ENCODE measurements at places on chromosomes 2 and 18.

- peak; percentile 72 for DNase-seq
Measured at GRCh38 chr18:59725142-59725541, 27.9 kb upstream of the CCBE1 start.

GRCh38 chr2:7019191-7019590 lies 102.0 kb downstream of the RNF144A start:
- DNase-seq: no peak

DNA sequence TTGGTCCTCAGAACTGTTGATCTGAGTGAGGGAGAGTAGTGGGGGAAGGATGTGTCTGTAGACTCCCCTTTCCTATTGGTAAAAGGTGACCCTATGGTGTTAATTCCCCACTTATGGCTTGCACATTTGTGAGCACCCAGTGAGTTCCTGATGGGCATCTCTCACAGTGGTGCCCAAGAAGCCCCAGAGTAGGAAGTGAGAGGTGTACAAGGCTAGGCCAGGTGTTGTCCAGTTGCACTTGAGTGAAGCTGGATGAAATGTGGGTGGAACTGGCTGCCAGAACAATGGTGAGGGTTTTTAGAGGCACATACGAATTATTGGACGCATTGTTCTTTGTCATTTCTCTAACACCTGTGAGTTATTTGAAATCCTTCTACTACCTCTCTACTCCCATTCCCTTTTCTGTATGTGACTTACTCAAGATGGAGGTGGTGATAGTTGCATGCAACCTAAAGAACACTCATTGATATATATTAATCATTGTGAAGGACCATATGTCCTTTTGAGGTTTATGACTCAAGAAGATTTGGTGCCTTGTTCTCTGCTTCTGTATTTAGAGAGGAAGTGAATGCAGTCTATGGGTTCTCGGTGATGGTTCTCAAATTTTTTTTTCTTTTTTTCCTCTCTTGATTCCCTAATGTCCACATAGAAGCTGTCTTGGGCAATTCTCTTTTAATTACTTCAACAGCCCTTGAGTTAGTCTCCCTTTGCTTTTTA lies 162.7 kb downstream of the FSHR start:
- DNase-seq: no peak

- DNase-seq: no peak
Measured at GRCh38 chr2:187404431-187405110, 43.5 kb downstream of the CALCRL start.

DNA sequence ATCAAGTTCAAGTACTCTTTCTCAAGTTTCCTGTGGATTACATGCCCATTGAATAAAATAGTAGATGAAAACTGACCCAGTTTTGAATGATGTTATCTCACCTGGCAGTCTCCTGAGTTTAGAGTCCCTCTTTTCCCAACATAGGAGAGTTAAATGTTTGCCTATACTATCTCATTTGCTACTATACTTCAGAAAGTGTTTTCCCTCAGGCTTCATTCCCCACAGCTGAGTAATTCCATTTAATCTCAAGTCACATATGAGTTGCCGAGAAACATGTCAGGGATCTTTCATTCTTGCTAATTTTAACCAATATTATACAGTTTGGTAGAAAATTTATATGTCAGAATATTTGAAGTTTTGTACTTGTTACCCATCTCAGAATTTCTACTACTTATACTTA lies 150.4 kb upstream of the CDH19 start:
- no peak for DNase-seq

DNA sequence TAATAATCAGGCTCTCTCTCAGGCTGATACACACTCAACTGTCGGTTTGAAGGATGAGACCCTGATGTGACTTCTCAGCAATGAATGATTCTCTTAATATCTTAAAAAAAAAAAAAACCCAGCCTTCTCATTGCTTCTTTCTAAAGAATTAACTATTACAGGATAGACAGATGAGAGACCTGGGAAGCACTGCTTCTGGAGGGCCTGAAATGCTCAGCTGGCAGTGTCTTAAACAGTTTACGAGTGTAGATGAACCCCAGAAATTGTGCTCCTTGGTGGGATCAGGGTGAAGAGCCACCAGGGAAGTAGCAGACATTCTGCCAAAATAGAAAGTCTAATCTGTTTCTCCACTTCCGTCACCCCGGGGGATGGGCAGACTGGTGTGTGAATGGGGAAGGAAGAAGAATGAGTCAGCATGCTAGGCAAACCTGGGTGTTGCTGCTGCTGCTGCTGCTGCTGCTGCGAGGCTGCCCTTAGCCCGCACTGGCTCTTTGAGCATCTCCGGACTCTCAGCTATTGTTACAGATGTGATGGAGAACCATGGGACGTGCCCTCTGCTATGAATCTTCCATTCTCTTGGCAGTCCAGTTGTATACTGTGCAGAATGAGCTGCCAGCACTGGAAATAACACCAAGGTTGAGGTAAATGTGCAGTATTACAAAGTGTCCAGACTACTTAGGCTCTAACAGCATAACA lies 158.4 kb downstream of the SETBP1 start:
- DNase-seq: peak; percentile 73

DNA sequence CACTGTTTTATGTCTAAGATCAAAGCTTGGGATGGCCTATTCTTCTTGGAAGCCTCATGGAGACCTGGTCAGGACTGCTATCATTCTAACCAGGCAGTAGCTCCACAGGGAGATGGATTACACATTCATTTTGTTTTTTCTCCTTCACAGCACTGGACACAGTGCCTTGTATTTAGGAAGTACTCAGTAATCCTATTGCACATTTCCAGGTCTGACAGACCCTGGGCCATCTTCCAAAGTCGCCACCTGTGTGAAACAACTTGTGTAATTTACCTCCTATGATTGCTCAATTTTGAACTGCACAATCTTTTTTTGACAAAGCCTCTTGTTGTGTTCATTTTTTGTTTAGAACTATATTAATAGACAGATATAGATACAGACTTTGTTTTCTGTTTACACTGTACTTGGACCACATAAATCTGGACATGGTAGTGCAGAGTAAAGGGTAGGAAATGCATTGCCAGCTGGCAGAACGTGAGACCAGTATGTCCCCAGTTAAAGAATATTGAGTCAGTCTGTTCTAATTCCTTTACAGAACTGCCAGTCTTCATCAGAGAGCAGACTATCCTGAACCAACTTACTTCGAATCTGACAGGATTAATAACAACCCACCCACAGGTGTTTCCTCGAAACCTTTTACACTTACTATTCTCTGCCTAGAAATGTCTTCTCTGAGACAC lies 277.8 kb upstream of the CYRIA start:
- no peak for DNase-seq

DNA sequence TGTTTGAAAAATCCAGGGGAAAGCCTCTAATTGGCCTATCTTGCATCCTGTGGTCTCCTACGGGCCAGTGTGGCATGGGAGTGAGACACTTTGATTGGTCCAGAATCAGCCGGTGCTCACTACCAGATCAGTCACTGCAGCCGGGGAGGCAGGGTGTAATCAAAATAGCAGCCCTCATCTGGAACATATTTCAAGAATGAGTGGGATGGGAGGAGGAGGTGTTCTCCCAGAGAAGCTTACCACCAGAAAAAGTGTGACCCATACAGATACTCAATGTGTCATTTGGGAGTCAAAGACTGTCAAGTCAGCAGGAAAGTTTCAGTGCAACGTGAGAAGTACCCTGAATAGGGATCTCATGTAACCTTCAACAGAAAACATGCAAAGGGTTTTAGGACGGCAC lies 393.9 kb upstream of the SLC14A2 start:
- peak; percentile 82 for DNase-seq

DNA sequence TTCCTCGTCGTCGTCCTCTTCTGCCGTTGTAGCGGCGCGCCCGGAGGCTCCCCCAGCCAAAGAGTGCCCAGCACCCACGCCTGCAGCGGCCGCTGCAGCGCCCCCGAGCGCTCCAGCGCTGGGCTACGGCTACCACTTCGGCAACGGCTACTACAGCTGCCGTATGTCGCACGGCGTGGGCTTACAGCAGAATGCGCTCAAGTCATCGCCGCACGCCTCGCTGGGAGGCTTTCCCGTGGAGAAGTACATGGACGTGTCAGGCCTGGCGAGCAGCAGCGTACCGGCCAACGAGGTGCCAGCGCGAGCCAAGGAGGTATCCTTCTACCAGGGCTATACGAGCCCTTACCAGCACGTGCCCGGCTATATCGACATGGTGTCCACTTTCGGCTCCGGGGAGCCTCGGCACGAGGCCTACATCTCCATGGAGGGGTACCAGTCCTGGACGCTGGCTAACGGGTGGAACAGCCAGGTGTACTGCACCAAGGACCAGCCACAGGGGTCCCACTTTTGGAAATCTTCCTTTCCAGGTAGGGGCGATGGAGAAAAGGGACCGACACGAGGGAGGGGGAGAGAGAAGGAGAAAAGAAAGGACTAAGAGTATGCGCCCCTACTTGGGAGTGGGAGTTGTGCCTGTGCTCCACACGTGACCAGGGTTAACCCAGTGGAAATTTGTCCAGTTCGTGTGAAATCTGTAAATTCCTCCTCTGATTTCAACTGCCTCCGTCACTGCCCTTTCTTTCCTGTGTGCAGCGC lies 800 bp downstream of the HOXD13 start:
- no peak for DNase-seq

DNA sequence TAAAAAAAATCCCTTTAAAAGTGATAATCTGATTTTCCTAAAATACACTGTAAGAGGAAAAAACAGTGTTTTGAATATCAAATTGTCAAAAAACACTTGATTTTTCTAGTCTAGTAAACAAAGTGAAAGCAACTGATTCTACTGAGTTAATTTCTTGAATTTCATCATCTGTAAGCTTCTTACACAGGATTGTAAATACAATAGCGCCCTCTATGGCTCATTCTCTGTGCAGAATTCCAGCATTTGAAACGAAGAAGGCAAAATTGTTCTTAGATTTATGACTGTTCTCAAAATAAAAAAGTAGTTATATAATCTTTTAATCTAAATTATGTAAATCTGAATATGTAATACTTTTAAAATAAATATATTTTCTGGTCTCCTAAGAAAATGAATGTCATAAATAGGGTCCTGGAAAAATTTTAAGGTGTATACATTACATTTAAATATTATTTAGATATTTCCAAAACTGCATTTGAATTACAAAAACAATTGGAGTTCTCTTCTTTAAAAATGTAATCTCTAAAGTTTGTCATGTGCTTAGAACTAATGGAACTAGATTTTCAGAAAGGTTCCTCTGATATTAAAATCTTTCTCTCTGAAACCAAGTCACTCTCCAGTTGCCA lies 176.9 kb upstream of the MC4R start:
- DNase-seq: no peak

- peak; percentile 96 for DNase-seq
Measured at GRCh38 chr18:3451183-3451988, 1.4 kb downstream of the TGIF1 start.

GRCh38 chr2:65130664-65131175 lies 814 bp upstream of the RAB1A start:
- DNase-seq: no peak

GRCh38 chr2:72423756-72424155 lies 276.1 kb upstream of the CYP26B1 start:
- no peak for DNase-seq

DNA sequence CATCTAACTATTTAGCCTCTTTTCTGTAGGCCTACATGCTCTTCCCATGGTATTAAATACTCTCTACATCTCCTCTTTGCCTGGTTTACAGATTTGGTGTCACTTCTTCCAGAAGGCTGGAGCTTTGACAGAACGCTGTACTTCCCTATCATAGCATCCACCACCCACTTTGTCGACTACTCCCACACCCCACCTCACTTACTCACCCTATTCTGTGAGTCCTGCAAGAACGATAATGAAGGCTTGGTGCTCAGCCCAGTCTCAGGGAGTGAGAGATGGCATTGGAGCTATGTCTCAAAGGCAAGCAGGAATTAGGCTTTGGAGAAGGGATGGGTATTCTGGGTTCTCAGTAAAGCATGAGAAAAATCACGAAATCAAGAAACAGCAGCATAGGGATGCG lies 20.3 kb upstream of the KDM3A start:
- no peak for DNase-seq

GRCh38 chr2:15364561-15364960 lies 196.6 kb downstream of the NBAS start:
- no peak for DNase-seq

GRCh38 chr2:10185046-10185445 lies 62.5 kb downstream of the RRM2 start:
- DNase-seq: peak; percentile 71

DNA sequence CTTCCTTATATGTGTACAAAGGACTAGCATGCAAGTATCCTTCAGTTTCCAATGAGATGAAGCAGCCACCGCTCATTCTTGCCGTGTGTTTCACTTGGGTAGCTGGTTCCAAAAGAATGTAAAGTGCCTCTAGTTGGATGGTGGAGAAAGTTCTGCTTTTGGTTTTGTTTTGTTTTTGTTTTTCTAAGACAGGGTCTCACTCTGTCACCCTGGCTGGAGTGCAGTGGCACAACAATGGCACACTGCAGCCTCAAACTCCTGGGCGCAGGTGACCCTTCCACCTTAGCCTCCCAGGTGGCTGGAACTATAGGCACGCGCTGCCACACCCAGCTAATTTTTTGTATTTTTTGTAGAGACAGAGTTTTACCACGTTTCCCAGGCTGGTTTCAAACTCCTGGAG lies 8.3 kb downstream of the ANXA4 start:
- no peak for DNase-seq

DNA sequence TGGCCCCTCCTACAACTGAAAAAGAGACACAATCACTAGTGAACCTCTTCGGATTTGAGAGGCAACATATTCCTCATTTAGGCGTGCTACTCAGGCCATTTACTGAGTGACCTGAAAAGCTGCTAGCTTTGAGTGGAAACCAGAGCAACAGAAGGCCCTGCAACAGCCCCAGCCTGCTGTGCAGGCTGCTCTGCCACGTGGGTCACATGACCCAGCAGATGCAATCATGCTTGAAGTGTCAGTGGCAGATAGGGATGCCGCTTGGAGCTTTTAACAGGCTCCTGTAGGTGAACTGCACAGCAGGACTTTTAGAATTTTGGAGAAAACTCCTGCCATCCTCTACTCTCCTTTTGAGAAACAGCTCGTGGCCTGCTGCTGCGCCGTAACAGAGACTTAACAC lies 578.6 kb upstream of the RAB6C start:
- DNase-seq: no peak

GRCh38 chr2:219691571-219691970 lies 64.1 kb downstream of the SLC4A3 start:
- no peak for DNase-seq

DNA sequence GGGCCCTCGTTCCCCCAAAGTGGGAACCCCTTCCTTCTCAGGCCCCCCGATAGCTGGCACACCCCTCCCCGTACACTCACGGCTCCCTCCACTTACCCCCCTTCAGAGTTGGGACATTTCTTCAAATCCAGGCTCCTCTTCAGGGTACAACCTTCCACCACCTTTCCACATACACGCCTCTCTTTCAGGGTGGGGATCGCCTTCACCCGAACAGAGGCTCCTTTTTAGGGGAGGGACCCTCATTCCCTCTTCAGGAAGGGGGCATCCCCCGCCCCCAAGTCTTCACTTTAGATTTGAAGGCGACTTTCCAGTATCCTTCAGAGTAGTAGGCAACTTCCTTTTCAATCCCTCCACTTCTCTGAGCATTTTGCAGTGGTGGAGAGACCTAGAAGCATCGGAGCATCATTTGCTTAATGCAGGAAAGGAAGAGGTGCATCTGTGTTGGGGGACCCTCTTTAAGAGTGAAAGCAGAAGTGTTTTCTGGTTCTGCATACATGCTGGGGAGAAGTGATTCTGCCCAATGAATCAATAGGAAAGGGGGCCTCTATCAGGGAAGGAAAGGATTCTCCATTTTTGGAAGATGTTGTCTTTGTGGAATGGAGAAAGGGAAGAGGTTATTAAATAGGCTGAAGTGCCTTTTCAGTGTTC lies 845 bp downstream of the EML4 start:
- peak; percentile 71 for DNase-seq

GRCh38 chr2:20957788-20958525 lies 85.9 kb downstream of the APOB start:
- no peak for DNase-seq

- DNase-seq: peak; percentile 91
Measured at GRCh38 chr2:241703032-241703604, 1.3 kb downstream of the ING5 start.

Measured in osteoblast (primary cell).